ENCODE measurements at places on chromosomes 12 and 14. TPM values are rescaled to one million over a fixed set of nuclear protein-coding genes. Genes with fewer than 3 reads are reported as not detected.

Gene BDKRB2
- 0.97 TPM for total RNA-seq

Gene FBLN5
- 1.2 TPM for total RNA-seq

Gene KCNA5
- not detected for total RNA-seq

Gene MIPOL1
- total RNA-seq: 30.2 TPM

Gene KRT73
- total RNA-seq: not detected
